Naive thymus-derived CD8-positive, alpha-beta T cell (primary cell): ENCODE measurements at places on chromosomes 16 and 17.

DNA sequence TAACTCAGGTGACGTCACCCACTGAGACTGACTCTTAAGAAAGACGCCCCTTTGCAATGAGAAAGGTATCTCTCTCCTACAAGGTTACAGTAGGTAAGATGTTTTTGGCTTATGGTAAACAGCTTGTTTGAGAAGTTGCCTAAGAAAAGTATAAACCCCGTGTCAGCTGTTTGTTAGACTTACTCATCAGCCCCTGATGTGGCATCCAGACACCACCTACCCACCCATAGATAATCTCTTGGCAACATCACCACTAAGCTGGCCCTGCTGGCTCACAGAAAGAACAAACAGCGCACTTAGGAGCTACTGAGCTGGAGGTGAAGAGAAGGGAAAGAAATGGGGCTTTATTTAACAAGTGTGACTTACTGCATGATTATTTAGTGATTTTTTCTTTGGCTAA lies 121.0 kb downstream of the PARN start:
- no peak for DNase-seq

DNA sequence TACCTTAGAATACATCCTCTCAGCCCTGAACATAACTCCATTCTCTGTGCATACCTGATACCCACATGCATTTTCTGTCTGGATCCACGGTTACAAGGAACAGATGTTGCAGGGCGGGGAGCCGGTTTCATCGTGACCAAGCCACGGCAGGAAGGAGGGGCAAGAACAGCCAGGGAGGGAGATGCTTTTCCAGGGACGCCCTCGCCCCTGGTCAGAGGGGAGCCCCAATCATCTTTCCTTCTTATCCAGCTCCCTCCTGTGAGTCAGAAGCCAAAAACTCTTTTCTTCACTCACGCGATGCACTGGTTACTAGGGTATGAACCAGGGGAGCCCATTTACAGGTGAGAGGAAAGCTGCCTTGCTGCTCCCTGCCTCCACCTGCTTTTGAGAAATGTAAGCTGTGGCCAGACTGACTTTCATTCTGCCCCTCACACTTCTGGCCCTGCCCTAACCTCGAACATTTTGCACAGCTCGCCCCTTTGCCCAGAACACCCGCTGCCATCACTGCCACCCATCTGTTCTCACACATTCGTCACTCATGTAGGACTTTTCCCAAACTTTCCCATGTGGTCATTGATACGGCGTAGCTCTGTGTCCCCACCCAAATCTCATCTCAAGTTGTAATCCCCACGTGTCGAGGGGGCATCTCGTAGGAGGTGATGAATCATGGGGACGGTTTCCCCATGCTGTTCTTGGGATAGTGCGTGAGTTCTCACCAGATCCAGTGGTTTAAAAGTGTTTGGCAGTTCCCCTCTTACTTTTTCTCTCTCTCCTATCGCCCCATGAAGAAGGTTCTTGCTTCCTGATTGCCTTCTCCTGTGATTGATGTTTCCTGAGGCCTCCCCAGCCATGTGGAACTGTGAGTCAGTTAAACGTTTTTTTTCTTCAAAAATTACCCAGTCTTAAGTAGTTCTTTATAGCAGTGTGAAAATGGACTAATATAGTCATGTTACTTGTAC lies 20.5 kb downstream of the FOXL1 start:
- no peak for DNase-seq

GRCh38 chr16:55499281-55499680 lies 9.6 kb upstream of the LPCAT2 start:
- DNase-seq: no peak

- no peak for DNase-seq
Observed at GRCh38 chr16:87131061-87131995, 185.9 kb downstream of the C16orf95 start.

DNA sequence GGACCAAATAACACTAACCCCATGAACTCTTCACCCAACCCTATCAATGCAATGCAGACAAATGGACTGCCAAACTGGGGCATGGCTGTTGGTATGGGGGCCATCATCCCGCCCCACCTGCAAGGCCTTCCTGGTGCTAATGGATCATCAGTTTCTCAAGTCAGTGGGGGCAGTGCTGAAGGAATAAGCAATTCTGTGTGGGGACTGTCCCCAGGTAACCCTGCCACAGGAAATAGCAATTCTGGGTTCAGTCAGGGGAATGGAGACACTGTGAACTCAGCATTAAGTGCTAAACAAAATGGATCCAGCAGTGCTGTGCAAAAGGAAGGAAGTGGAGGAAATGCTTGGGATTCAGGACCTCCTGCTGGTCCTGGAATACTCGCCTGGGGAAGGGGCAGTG lies 78.9 kb downstream of the TMC6 start:
- no peak for DNase-seq

- no peak for DNase-seq
Observed at GRCh38 chr17:72942579-72942978, 149.9 kb downstream of the SLC39A11 start.

DNA sequence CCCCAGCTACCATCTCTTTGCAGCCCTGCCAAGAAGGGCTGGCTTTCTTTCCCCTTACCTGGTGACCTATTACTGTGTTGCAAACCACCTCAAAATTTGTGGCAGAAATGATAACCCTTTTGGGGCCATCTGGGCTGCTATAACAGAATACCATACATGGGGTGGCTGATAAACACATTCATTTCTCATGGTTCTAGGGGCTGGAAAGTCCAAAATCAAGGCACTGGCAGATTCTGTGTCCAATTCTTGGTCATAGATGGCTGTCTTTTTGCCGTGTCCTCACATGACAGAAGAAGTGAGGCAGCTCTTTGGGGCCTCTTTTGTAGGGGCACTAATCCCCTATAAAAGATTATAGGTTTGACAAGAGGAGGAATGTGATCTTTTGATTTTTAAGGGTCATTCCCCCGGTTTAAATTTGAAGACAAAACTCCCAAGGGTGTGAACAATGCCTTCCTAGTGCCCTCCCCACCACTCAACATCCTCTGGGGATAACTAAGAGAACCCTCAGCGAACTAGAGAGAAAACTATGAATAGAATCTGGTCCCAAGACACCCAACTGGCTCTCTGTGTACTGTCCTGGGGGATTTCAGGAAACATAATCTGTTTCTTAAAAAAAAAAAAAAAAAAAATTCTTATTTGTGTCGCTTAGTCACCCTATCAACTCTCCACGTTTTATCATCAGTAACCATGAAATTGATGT lies 1.7 kb upstream of the METTL22 start:
- no peak for DNase-seq

DNA sequence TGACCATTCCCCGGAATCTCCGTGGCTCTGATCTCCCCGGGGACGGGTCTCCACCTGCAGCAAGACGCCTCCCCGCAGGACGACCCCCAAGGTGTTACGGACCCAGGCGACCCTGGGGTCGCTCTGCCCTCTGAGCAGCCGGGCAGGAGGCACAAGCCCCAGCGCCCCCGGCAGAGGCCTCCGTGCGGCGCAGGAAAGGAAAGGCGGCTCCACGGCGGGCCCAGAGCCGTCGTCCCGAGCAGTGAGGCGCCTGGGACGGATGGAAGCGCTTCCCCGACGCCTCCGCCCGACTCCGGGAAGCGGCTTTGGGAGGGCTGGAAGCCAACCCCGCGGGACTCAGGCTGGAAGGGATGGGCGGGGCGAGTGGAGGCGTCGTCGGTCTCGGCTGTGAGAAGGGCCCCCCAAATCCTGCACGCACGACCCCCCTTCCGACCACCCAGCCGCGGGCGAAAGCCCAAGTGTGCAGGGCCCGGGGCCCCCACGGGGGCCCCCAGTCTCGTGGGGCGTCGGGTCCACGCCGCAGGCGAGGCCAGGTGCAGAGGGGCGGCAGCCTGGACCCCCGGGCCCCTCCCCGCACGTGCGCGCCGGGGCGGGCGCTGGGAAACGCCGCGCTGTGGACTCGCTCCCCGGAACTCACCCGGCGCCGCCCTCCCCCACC lies 32.7 kb upstream of the RPH3AL start:
- DNase-seq: no peak

DNA sequence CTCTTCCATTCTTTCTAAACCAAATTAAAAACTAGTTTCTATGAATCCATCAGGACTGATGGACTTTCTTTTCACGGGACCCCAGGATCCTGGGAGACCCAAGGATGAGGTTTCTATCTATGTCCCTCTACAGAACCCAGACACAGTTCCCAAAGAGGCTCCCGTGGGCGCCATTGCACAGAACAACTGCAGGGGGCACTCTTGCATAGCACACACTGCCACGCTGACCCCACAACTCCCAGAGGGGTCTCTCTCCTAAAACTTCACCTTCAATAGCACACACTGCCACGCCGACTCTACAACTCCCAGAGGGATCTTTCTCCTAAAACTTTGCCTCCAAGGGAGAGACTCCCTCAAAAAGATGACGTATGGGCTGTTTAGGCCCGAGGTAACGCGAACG lies 9.0 kb downstream of the ABR start:
- DNase-seq: no peak

- no peak for DNase-seq
Observed at GRCh38 chr17:45357364-45357997, 40.7 kb upstream of the MAP3K14 start.

GRCh38 chr16:82300374-82300951 lies 130.4 kb upstream of the MPHOSPH6 start:
- no peak for DNase-seq

GRCh38 chr17:48016112-48016511 lies 21.5 kb downstream of the COPZ2 start:
- DNase-seq: no peak

DNA sequence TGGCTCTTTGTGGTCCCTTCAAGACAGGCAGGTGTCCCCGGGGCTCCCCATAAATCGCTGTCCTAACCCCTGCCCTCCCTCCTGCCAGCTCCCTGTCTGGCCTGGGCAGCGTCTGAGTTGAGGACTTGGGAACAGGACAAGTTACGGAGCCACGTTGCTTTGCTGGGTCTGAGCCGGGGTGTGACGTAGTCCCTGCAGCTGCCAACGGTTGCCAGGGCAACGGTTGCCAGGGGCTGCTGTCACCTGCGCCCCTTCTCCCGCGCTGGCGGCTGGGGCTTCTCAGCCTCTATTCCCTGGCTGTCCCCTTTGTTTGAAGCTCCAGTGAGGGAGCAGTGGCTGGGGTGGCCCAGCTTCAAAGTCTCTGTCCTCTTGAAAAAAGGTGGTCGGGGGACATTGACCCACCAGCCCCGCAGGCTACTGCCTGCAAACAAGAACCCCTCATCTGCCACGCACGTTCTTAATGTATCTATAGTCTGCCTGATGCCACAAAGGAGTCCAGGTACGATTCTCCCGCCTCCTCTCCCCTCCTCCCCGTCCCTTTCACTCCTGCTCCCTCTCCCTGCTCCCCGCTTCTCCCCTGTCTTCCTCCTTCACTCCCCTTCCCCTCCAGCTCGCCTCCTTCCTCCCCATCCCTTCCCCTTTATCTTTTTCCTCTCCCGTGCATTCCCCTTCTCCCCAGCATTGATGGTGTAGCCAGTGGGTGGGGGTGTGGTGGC lies 10.9 kb downstream of the ADGRG1 start:
- peak; percentile 77 for DNase-seq

- no peak for DNase-seq
Observed at GRCh38 chr17:30393491-30393890, 14.8 kb downstream of the CPD start.

- DNase-seq: no peak
Observed at GRCh38 chr16:84758627-84759026, 58.8 kb downstream of the USP10 start.

- DNase-seq: peak; percentile 80
Observed at GRCh38 chr17:40362696-40363110, 1.8 kb downstream of the GJD3 start.

DNA sequence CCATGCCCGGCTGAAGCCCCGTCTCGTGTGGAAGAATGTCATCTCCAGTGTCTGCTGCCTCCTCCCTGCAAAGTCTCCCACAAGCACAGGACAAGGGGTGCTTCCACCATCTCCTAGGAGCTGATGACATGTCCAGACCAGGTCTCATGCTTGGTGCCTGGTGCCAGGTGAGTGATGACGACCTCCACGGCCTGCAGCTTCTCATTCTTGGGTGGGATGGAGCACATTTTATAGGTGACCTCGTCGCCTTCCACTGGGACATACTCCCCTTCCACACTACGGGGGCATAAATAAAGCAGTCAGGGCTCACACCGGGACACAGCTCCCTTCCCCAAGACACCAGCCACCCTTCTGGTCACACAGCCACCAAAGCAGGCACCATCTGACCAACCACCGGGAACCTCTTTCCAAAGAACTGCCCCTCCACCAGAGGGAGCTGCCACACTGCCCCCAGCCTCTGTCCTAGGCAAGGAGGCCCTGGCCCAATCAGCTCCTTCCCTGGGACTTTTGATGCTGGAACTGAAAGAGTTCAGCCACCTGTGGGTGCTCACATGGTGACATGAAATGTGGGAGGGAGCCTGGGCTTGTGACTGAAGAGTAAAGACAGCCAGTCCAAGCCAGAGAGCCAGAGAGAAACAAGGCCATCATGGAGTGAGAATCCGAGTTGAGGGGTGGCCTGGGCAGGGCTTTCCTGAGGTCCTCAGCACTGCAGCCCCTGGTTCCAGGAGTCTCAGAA lies 13.6 kb downstream of the CARHSP1 start:
- DNase-seq: no peak

DNA sequence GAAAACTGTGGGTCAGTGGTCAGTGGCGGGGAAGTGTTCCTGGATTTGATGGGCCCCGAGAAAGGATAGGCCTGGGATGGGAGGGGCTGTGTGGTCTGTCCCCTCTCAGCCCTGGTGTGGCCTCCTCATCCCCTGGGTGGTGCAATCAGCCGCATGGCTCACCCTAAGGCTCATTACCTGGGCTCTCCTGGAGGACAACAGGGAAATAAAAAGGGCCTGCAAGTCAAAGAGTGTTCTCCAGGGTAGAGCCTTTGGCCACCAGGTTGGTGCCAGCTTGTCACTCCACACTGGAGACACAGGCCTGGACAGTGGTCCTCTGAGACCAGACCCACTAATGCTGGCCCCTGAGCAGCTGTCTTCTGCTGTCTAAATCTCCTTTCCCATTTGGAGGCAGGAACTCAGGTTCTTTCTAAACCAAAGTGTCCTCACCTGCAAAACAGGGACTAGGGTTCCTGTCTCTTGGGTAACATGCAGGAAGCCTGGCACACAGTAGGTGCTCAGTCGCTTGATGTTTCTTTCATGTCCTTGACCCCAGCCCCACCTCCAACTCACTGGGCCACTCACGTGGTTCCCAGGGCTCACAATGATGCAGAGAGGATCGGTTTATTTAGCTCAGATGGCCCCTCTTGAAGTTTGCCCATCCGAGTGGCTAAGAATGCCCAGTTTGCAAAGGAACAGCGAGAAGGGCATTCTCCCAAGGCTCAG lies 2.4 kb downstream of the NDRG4 start:
- no peak for DNase-seq

GRCh38 chr17:12789075-12789480 lies 220 bp upstream of the ARHGAP44 start:
- DNase-seq: no peak
